Neural crest cell (in vitro differentiated cells): ENCODE measurements at places on chromosomes 1 and 21.
A peak's percentile ranks its signal among the peaks of the same experiment; 100 is the strongest.

GRCh38 chr1:21952786-21953520 lies 15.8 kb upstream of the HSPG2 start:
- H3K27me3 ChIP-seq = no peaks in the 10 kb centered on the region
- no peaks in the 10 kb centered on the region for H3K36me3 ChIP-seq
- no peak for DNase-seq
- no peak overlapping the region for H3K4me3 ChIP-seq

- no peak overlapping the region for H3K27ac ChIP-seq
- H3K4me3 ChIP-seq = no peak overlapping the region
- no peaks in the 10 kb centered on the region for H3K36me3 ChIP-seq
- H3K4me1 ChIP-seq = peaks cover 51% of the 10 kb centered on the region
Measured at GRCh38 chr1:22711071-22711470, 432 bp downstream of the EPHB2 start.

- peaks cover 27% of the 10 kb centered on the region for H3K36me3 ChIP-seq
- H3K4me1 ChIP-seq = peaks cover 5% of the 10 kb centered on the region
- H3K27ac ChIP-seq = no peak overlapping the region
- no peak overlapping the region for H3K4me3 ChIP-seq
- H3K27me3 ChIP-seq = no peaks in the 10 kb centered on the region
Measured at GRCh38 chr1:154170547-154171222, 15.8 kb upstream of the NUP210L start.

GRCh38 chr1:206540044-206540780 lies 32.9 kb downstream of the RASSF5 start:
- no peaks in the 10 kb centered on the region for H3K36me3 ChIP-seq
- H3K4me3 ChIP-seq = no peak overlapping the region
- peaks cover 2% of the 10 kb centered on the region for H3K27me3 ChIP-seq
- no peaks in the 10 kb centered on the region for H3K4me1 ChIP-seq

DNA sequence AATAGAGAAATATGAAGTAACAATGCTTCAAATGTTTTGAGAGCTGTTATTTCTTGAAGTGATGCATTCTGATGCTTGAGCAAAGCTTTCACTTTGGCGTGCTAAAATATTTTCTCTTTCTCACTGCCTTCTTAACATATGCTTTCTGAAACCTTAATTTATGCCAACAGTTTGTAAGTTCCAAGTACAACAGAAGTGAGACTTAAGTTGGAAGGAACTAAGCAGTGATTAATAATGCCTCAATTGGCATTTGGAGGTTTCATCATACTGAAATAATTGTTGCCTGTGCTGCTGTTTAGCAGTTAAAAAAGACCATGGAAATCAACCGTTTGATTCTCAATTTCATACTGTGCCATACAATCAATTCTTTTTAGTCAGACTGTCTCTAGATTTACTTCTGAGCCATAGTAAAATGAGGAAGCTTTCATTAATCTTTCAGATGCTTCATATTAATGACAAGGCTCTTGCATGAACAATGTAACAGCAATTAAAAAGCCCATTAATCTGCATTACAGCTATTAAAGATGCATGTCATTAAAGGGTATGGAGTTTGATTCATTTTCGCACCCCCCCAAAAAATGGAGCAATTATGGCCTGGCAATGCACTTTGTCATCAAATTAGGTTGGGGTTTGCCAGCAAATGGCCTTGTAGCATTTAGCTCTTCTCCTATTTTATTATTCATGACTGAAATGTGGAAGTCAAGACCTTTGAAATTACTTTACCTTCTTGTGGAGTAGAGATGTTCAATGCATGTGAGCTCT lies 375.3 kb downstream of the USH2A start:
- no peak overlapping the region for H3K27ac ChIP-seq
- no peaks in the 10 kb centered on the region for H3K27me3 ChIP-seq
- no peak for DNase-seq
- H3K36me3 ChIP-seq = no peaks in the 10 kb centered on the region

GRCh38 chr1:180173952-180174351 lies 19.3 kb downstream of the QSOX1 start:
- H3K4me1 ChIP-seq = peaks cover 5% of the 10 kb centered on the region
- no peaks in the 10 kb centered on the region for H3K36me3 ChIP-seq
- H3K27ac ChIP-seq = no peak overlapping the region

DNA sequence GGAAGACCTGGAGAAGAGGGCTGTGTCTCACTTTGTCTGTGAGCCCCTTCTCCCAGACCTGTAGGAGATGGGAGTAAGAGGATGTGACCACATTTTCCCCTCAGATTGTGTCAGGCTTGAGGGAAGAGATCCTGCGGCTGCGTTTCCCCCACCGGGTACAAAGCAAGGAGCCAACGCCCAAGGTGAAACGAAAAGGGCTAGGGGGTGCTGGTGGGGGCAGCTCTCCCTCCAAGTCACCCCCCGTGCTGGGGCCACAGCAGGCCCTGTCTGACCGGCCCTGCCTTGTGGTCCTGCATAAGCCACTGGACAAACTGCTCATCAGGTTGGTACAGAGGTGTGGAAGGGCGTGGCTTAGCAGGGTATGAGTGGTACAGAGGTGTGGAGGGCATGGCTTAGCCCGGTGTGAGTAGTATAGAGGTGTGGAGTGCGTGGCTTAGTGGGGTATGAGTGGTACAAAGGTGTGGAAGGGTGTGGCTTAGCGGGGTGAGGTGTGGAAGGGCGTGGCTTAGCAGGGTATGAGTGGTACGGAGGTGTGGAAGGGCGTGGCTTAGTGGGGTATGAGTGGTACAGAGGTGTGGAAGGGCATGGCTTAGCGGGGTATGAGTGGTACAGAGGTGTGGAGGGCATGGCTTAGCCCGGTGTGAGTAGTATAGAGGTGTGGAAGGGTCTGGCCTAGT lies 30.6 kb downstream of the HYI start:
- no peak for DNase-seq
- H3K36me3 ChIP-seq = peaks cover 6% of the 10 kb centered on the region
- no peaks in the 10 kb centered on the region for H3K27me3 ChIP-seq
- H3K27ac ChIP-seq = no peak overlapping the region
- no peak overlapping the region for H3K4me3 ChIP-seq
- no peaks in the 10 kb centered on the region for H3K4me1 ChIP-seq

DNA sequence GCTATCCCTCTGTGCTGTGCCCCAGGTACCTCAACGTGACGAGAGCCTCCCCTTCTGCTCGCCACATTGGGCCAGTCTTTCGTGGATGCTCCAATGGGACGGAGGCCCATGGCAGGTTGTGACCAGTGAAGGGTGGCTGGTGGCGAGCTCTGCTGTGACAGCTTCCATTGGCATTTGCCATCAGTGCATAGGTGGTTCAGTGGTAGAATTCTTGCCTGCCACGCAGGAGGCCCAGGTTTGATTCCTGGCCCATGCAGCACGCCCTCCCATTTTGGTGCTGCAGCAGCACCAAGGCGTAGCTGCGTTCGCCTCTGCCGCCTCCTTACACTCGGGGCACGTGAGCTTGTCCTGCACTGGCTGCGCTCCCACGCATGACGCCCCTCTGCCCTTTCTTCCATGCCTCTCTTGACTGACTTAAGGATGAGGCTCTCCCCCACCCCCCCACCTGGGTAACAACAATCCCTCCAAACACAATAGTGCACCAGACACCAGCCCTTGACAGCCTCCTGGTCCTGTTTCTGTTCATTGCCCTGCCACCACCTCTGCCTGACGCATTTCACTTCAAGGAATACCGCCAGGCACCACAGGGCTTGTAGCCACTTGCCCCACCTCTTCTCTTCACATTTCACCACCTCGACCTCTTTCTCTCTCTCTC lies 24.7 kb upstream of the FCGR2A start:
- no peak for DNase-seq
- no peaks in the 10 kb centered on the region for H3K4me1 ChIP-seq
- no peak overlapping the region for H3K27ac ChIP-seq
- no peaks in the 10 kb centered on the region for H3K36me3 ChIP-seq
- H3K4me3 ChIP-seq = no peak overlapping the region

GRCh38 chr21:23853796-23854379 lies 1753.4 kb downstream of the MRPL39 start:
- H3K4me3 ChIP-seq = no peak overlapping the region
- no peak overlapping the region for H3K27ac ChIP-seq
- no peaks in the 10 kb centered on the region for H3K27me3 ChIP-seq
- no peak for DNase-seq

- peaks cover 8% of the 10 kb centered on the region for H3K36me3 ChIP-seq
- H3K4me1 ChIP-seq = no peaks in the 10 kb centered on the region
- H3K27me3 ChIP-seq = no peaks in the 10 kb centered on the region
- H3K27ac ChIP-seq = no peak overlapping the region
- no peak for DNase-seq
Measured at GRCh38 chr21:33572350-33572749, 16.1 kb downstream of the DONSON start.

GRCh38 chr21:22314963-22315362 lies 1316.8 kb downstream of the NCAM2 start:
- no peaks in the 10 kb centered on the region for H3K36me3 ChIP-seq
- no peak overlapping the region for H3K4me3 ChIP-seq
- H3K27me3 ChIP-seq = no peaks in the 10 kb centered on the region

DNA sequence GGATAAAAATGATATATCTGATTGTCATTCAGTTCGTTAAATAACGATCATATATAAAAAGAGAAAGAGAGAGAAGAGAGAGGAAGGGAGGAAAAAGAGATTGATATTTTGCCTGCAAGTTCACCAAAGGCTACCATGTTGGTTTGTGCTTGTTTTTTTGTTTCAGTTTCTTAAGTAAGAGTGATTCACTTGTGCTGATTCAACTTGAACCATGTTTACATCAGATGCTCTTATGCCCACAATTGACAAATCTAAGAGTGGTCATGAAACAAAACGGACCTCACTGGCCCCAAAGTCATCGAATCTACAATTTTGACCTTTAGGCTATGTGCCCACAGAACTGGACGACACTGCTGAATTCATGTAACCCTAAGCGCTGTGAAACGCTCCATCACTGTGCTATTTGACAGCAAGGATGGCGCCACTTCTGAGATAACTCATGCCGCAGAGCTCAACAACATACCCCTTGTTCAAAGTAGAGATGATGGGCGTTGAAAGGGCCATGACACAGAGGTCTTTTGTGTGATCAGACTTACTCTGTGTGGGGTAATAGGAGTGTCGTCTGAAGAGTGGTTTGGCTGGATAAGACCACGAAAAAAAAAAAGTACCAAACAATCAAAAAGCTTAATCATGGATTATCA lies 481.4 kb downstream of the SETD4 start:
- H3K27ac ChIP-seq = peak overlapping the region; percentile 74
- no peaks in the 10 kb centered on the region for H3K27me3 ChIP-seq
- peaks cover 51% of the 10 kb centered on the region for H3K4me1 ChIP-seq
- peak overlapping the region; percentile 38 for H3K4me3 ChIP-seq
- DNase-seq = peak; percentile 29

GRCh38 chr1:163395790-163396189 lies 74.0 kb downstream of the NUF2 start:
- no peak overlapping the region for H3K27ac ChIP-seq
- H3K36me3 ChIP-seq = no peaks in the 10 kb centered on the region
- no peaks in the 10 kb centered on the region for H3K27me3 ChIP-seq
- H3K4me3 ChIP-seq = no peak overlapping the region

GRCh38 chr1:80202118-80202517 lies 1195.6 kb upstream of the ADGRL4 start:
- no peaks in the 10 kb centered on the region for H3K27me3 ChIP-seq
- no peak overlapping the region for H3K27ac ChIP-seq
- H3K4me3 ChIP-seq = no peak overlapping the region
- no peaks in the 10 kb centered on the region for H3K4me1 ChIP-seq
- H3K36me3 ChIP-seq = peaks cover 3% of the 10 kb centered on the region
- no peak for DNase-seq

DNA sequence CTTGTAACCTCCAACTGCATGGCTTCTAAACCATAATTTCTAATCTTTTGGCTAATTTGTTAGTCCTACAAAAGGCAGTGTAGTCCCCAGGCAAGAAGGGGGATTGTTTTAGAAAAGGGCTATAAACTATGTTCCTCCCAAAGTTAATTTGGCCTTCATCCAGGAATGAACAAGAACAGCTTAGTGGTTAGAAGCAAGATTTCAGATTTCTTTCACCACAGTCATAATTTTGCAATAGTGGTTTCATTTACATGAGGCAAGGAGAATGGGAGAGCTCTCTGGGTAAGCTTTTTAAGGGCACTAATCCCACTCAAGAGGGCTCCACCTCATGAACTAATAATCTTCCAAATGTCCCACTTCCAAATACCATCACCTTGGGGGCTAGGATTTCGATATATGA lies 1353.9 kb downstream of the NCAM2 start:
- H3K27ac ChIP-seq = no peak overlapping the region
- H3K4me1 ChIP-seq = no peaks in the 10 kb centered on the region
- DNase-seq = no peak
- no peaks in the 10 kb centered on the region for H3K36me3 ChIP-seq
- no peak overlapping the region for H3K4me3 ChIP-seq

DNA sequence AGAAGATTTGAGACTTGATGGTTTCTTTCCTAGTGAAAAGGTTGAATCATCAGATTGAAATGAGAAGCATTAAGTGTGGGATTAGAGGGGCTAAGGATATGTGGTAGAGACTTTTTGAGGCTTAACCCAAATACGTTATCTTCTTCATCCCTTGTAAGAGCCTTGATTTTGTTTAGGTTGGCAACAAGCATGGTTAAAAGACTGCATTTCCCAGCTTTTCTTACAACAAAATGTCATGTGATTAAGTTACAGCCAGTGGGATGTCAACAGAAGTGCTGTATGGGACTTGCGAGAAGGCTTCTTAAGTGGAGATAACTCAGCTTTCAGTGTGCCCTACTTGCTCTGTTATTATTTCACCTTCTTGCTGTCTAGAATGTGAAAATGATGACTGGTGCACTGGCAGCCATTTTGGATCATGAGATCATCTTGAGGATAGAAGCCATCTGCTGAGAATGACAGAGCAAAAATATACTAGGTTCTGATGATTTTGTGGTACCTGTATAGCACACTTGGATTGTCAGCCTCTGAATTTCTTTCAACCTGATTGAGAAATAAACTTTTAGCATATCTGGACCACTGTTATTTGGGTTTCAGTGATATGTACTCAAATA lies 41.3 kb upstream of the GNG12 start:
- peaks cover 2% of the 10 kb centered on the region for H3K36me3 ChIP-seq
- no peaks in the 10 kb centered on the region for H3K27me3 ChIP-seq
- H3K4me3 ChIP-seq = no peak overlapping the region
- H3K4me1 ChIP-seq = no peaks in the 10 kb centered on the region

GRCh38 chr1:182281541-182281940 lies 110.0 kb downstream of the GLUL start:
- H3K27ac ChIP-seq = peak overlapping the region; percentile 63
- H3K4me3 ChIP-seq = no peak overlapping the region
- H3K27me3 ChIP-seq = no peaks in the 10 kb centered on the region
- H3K36me3 ChIP-seq = no peaks in the 10 kb centered on the region

DNA sequence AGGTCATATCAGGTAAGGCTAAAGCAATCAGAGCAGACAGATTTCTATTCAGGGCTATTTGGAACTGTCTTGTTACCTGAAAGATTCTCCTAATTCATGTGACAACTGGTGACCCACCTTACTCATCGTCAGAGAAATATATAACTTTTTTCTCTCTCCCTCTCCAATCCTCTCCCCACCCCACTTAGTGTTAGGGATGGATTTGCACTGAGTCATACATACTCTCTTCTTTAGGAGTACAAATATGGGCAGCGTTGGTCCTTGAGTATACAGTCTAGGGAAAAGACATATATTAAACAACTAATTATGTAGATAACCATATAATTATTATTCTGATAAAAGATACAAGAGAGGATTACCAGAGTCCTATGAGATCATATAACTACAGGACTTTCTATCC lies 246.3 kb downstream of the HHIPL2 start:
- peaks cover 10% of the 10 kb centered on the region for H3K27me3 ChIP-seq
- no peaks in the 10 kb centered on the region for H3K4me1 ChIP-seq
- no peak overlapping the region for H3K27ac ChIP-seq
- no peaks in the 10 kb centered on the region for H3K36me3 ChIP-seq
- no peak overlapping the region for H3K4me3 ChIP-seq

GRCh38 chr1:178434899-178435435 lies 61.8 kb downstream of the CLEC20A start:
- H3K27me3 ChIP-seq = no peaks in the 10 kb centered on the region
- no peak overlapping the region for H3K27ac ChIP-seq
- peaks cover 13% of the 10 kb centered on the region for H3K4me1 ChIP-seq
- H3K36me3 ChIP-seq = no peaks in the 10 kb centered on the region
- H3K4me3 ChIP-seq = no peak overlapping the region
